Mesothelial cell of epicardium (in vitro differentiated cells): ENCODE measurements at places on chromosomes 6 and 20. TPM values are rescaled to one million over a fixed set of nuclear protein-coding genes. Genes with fewer than 3 reads are reported as not detected.

CAGE1 gene
- total RNA-seq: 0.09 to 0.18 TPM (median 0.09 TPM) in 3 replicates

LAMA2 gene
- total RNA-seq: 56.8 to 70.0 TPM (median 63.2 TPM) in 3 replicates

PSORS1C2 gene
- not detected in 3 replicates for total RNA-seq

C20orf204 gene
- total RNA-seq: 2.8 to 4.2 TPM (median 3.2 TPM) in 3 replicates

AGER gene
- total RNA-seq: 23.7 to 28.1 TPM (median 27.5 TPM) in 3 replicates

GMPR gene
- 4.0 to 5.2 TPM (median 4.3 TPM) in 3 replicates for total RNA-seq

POM121L2 gene
- total RNA-seq: 0.07 TPM in 1 of 3 replicates, not detected in the others

ECI2 gene
- total RNA-seq: 51.8 to 56.6 TPM (median 51.8 TPM) in 3 replicates

- H3K36me3 ChIP-seq: peaks cover 5% of the 10 kb centered on the region
- DNase-seq: no peak
- H3K4me3 ChIP-seq: no peak overlapping the region
- H3K4me1 ChIP-seq: peaks cover 24% of the 10 kb centered on the region
Observed at GRCh38 chr6:44000164-44000842, 126.9 kb downstream of the MRPL14 start.

- H3K4me3 ChIP-seq: no peak overlapping the region
- no peak for DNase-seq
- no peak overlapping the region for H3K27ac ChIP-seq
- peaks cover 5% of the 10 kb centered on the region for H3K4me1 ChIP-seq
- H3K27me3 ChIP-seq: no peaks in the 10 kb centered on the region
Observed at GRCh38 chr20:44117296-44118184, 69.4 kb downstream of the JPH2 start.

GRCh38 chr20:57220337-57221145 is 45.9 kb downstream of the BMP7 start:
- no peaks in the 10 kb centered on the region for H3K27me3 ChIP-seq
- H3K4me3 ChIP-seq: no peak overlapping the region
- H3K36me3 ChIP-seq: peaks cover 3% of the 10 kb centered on the region

DNA sequence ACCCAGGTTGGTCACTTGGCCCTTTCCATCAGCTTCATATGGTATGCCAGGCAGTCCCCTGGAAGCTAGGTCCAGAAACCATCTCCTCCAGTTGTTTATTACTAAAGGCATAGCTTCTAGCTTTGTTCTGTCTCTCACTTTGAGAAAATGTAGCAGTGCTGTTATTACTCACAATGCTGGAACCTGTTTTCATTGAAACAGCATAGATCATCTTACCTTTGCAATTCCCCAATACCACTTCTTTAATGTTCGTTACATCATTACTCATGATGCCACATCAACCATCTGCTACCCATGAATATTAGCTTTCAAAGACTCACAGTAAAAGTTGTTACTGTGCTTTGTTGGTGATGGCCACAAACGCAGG is 88.3 kb downstream of the ADAT2 start:
- no peaks in the 10 kb centered on the region for H3K27me3 ChIP-seq
- H3K4me1 ChIP-seq: peaks cover 6% of the 10 kb centered on the region
- no peak overlapping the region for H3K27ac ChIP-seq
- H3K36me3 ChIP-seq: no peaks in the 10 kb centered on the region
- H3K4me3 ChIP-seq: no peak overlapping the region

DNA sequence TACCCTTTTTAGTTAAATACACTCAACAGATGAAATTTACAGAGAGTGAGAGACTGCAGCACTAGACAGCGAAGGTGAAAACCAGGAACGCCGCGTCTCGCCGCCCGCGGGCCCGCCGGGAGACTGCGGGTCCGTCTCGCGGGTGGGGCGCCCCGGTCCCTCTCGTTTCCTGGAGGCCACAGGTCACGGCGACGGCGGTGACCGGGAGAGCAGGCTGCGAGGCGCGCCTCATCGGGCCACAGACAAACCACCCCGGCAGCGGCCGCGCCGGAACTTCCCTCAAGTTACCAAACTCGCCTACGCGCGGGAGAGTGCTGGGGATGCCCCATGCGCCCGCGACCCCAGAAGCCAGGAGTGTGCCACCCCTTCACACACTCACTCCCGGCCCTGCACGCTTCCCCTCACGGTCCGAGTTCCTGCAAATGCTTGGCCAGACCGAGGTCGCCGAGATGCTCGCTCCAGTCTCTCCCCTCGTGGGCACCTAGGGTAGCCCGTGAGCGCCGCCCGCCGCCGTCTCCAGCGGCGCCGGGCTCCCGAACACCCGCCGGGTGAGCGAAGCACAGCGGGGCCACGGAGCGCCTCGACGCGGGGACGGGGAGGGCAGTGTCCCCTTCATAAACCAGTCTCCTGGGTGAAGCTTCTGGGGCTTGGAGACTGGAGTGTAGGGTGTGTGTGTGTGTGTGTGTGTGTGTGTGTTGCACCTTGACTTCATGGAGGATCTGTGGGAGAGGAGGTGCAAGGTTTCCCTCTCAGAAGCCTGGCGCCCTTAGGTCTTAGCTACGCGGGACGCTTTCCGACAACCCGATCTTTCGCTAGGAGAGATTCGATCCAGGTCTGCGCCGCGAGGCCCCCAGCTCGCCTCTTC is 1.4 kb downstream of the BACH2 start:
- DNase-seq: no peak
- H3K4me1 ChIP-seq: peaks cover 39% of the 10 kb centered on the region
- H3K27ac ChIP-seq: peak overlapping the region; percentile 90
- peak overlapping the region; percentile 87 for H3K4me3 ChIP-seq
- H3K27me3 ChIP-seq: peaks cover 5% of the 10 kb centered on the region

DNA sequence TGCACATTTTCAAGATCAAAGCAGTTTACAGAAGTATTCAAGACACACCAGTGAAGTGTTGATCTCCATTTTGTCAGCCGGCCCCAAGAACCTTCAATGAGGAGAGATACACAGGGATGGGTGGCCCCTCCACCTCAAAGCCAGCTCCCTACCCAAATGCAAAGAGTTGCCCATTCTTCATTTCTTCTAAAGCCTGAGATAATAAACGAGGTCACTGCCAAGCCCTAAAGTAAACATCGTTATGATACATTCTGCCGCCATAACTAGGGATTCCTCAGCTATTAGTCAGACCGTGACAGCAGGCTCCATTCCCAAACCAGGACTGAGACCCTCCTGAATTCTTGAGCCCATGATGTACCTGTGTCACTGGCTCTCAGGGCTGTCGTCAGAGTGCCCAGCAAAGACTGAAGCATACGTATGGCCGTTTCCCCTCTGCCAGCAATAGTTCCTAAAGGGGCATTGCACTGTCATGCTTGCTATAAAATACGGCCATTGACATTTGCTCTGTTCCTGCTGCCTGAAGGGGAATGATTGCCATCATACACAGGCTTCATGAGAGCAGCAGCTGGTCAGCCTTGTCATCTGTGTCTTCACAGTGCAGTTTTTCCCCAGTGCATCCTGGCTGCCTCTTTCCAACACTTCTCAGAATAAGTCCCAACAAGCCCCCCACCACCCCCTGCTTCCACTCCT is 41.7 kb downstream of the ISM1 start:
- DNase-seq: no peak
- H3K27me3 ChIP-seq: no peaks in the 10 kb centered on the region
- H3K36me3 ChIP-seq: no peaks in the 10 kb centered on the region
- H3K27ac ChIP-seq: peak overlapping the region; percentile 64

DNA sequence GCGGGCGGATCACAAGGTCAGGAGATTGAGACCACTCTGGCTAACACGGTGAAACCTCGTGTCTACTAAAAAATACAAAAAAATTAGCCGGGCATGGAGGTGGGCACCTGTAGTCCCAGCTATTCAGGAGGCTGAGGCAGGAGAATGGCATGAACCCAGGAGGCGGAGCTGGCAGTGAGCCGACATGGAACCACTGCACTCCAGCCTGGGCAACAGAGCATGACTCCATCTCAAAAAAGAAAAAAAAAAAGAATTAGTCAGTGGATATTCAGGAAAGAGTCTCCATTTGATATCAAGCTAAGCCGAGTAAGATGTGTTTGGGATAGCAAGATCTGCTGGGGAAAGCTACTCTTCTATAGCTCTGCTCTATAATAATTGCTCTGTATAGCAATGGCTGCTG is 41.0 kb downstream of the MOCS1 start:
- H3K36me3 ChIP-seq: peaks cover 4% of the 10 kb centered on the region
- no peak for DNase-seq
- H3K4me3 ChIP-seq: no peak overlapping the region
- H3K27me3 ChIP-seq: peaks cover 2% of the 10 kb centered on the region
- no peak overlapping the region for H3K27ac ChIP-seq
- peaks cover 3% of the 10 kb centered on the region for H3K4me1 ChIP-seq

- peaks cover 47% of the 10 kb centered on the region for H3K4me1 ChIP-seq
- no peaks in the 10 kb centered on the region for H3K36me3 ChIP-seq
- no peak for DNase-seq
- H3K4me3 ChIP-seq: no peak overlapping the region
- H3K27me3 ChIP-seq: no peaks in the 10 kb centered on the region
Observed at GRCh38 chr6:96611342-96611991, 48.5 kb downstream of the FHL5 start.

GRCh38 chr6:125301435-125302391 is at the start of gene HDDC2:
HDDC2 (minus strand) TSS chr6:125301967; CDS start chr6:125301932, 35 bp downstream.
- H3K27me3 ChIP-seq: no peaks in the 10 kb centered on the region
- peaks cover 23% of the 10 kb centered on the region for H3K36me3 ChIP-seq
- peak; percentile 74 for DNase-seq
- H3K27ac ChIP-seq: peak within 1 kb of the TSS; percentile 90
- peak within 1 kb of the TSS; percentile 77 for H3K4me3 ChIP-seq
- H3K4me1 ChIP-seq: peaks cover 38% of the 10 kb centered on the region
